ENCODE measurements at places on chromosomes 5 and 9.
A peak's percentile ranks its signal among the peaks of the same experiment; 100 is the strongest.

- peak; percentile 36 for DNase-seq
These were observed 162.7 kb downstream of the C9orf50 start for GRCh38 chr9:129458155-129458661.

DNA sequence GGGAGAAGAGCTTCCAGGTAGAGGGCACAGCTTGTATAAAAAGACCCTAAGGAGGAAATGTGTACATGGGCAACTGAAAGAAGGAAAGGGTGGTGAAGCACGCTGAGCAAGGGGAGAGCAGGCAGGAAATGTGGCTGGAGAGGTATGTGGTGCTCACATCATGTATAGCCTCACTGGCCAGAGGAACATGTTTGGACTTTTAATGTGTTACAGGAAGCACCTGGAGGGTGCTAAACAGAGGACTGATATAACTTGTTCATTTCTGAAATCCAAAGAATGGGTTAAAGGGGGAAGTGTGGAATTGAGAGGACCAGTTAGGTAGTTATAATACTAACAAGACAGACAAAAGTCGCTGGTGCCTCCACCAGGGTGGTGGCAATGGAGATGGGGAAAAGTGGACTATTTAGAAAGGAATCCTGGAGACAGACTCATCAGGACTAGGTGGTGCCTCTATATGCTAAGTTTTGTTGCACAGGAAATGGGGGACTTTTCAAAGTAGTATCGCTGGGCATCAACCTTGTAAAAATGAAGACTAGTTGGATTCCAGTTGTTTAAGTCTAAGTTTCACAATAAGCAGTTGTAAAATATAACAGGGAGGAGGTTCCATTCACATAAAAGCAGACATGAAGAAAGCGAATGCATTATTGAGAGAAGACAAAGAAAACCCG is 63.1 kb upstream of the CD180 start:
- no peak for DNase-seq

- no peak for DNase-seq
These were observed 195.0 kb downstream of the ADAMTSL1 start for GRCh38 chr9:18668944-18669343.

DNA sequence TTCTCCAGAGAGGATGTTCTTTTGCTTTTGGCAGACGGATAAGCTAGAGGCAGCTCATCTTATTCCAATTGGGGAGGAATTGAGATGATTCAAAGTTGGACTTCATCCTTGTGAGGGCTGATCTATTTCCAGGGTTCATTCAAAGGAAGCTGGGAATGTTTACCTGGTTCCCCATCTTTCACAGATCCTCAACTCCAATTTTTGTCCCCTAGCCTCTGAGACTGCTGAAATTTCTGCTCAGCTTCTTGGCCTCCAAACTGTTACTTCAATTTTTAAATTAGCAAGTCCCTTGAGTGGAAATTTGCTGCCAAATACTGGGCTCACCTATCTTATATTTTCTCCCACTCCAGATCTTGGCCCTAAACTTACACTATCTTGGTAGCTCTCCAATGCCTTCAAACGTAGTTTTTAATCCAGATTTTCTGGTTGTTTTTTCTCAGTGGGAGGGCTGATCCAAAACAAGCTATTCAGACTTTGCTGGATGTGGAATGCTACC is 93.9 kb upstream of the NEK6 start:
- no peak for DNase-seq

DNA sequence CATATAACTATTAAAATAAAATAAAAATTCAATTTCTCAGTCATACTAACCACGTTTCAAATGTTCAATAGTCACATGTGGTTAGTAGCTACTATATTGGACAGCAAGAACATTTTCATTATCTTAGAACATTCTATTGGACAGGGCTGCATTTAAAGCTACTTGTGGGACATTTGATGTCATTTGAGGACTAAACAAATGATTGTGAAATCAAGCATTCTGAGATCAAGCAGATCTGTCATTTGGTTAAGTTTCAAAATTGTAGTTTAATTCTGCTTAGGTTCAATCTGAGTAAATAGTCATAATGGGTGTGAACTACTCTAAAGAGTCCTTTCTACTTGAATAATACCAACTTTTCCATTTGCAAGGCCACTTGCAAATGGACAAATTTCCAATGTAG is 226.9 kb upstream of the C9orf72 start:
- no peak for DNase-seq

Measured in stimulated activated CD4-positive, alpha-beta T cell treated with anti-CD3 and anti-CD28 coated beads, TNF-alpha, amount 100 ng/mL, for 48 hours (primary cell).